ELR (cell line): ENCODE measurements at places on chromosomes 5 and 9.
A peak's percentile ranks its signal among the peaks of the same experiment; 100 is the strongest.

- DNase-seq: no peak
These were observed 15.7 kb downstream of the NFX1 start for GRCh38 chr9:33306037-33306436.

DNA sequence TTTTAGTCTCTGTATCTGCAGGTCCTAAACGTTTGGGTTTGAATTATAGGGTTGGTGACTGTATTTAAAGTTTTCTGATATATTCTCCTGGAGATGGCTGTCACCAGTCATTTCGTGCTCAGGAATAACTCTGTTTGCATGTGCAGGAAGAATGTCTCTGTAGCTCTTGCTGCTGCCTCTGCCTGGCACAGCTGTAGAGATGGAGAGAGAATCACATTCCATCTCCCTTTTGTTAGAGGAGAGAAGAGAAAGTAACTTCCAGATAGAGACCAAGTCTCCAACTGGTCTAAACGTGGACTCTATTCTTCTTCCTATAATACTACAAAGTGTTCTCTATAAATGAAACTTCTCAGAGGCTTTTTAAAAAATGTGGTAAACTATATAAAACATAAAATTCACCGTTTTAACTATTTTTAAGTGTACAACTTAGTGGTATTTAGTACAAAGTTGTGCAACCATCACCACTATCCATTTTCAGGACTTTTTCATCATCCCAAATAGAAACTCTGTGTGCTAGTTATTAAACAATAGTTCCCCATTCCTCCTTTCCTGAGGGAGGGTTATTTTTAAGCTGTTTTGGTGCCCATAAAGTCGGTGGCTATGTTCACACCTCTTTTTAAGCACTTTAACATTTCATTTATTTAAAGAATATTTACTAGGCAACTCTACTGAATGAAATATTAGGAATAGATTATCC, 20.7 kb upstream of the STARD4 start:
- DNase-seq: no peak

GRCh38 chr5:154756009-154756867, 1.1 kb downstream of the LARP1 start:
- peak; percentile 50 for DNase-seq

DNA sequence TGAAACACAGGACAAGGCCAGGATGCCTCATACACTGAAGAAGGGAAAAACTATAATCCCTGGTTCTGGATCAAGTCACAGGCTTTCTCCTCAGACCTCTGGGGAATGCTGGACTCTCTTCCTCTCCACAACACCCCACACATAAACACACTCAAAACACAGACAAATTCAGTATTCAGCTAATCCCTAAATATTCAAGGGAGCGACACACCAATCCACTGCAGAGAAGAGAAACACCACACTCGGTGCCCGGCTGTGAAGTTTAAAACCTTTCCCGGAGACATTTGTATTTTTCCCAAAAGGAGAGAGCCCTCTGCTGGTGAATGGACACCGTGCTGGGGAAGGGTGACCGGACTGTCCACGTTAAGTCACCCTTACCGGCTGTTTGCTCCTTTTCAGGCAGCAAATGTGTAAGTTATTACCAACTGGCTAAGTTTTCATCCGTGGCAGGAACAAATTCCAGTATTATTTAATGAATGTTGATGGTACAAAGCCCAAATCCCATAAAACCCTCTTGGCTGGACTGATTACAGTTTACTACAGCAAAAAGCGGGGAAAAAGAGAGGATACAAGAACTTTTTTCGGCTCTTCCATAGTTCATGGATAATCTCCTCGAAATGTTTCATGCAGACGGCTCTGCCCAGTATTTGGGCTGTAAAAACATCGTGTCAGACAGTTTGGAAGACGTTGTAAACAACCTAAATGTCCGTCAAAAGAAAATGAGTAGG, 130.9 kb upstream of the SLC30A5 start:
- peak; percentile 73 for DNase-seq

- peak; percentile 36 for DNase-seq
These were observed 154.2 kb upstream of the TSLP start for GRCh38 chr5:110917161-110917875.

GRCh38 chr9:89313842-89314241, 2.8 kb downstream of the CKS2 start:
- peak; percentile 60 for DNase-seq

DNA sequence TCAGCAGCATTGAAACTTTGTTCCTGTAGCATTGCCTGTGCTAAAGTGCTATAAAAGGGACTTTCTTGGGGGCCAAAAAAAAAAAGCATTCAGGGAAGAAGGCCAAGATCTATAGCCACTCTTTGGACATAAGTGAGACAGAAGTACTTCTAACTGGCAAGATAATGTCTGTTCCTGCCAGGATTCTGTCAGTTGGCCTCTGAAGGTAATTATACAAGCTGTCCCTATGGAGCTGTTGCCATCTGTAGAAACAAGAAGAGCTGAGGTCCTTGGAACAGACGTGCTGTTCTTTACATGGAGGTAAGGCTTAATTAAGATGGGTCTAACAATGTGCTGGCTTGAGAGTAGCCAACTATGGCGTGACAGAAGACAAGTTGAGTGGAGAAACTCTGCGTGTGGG, 9.7 kb downstream of the KIF20A start:
- DNase-seq: no peak

- no peak for DNase-seq
These were observed 54.4 kb upstream of the RUFY1 start for GRCh38 chr5:179495906-179496455.

GRCh38 chr5:138489683-138490061, 24.4 kb downstream of the EGR1 start:
- no peak for DNase-seq

DNA sequence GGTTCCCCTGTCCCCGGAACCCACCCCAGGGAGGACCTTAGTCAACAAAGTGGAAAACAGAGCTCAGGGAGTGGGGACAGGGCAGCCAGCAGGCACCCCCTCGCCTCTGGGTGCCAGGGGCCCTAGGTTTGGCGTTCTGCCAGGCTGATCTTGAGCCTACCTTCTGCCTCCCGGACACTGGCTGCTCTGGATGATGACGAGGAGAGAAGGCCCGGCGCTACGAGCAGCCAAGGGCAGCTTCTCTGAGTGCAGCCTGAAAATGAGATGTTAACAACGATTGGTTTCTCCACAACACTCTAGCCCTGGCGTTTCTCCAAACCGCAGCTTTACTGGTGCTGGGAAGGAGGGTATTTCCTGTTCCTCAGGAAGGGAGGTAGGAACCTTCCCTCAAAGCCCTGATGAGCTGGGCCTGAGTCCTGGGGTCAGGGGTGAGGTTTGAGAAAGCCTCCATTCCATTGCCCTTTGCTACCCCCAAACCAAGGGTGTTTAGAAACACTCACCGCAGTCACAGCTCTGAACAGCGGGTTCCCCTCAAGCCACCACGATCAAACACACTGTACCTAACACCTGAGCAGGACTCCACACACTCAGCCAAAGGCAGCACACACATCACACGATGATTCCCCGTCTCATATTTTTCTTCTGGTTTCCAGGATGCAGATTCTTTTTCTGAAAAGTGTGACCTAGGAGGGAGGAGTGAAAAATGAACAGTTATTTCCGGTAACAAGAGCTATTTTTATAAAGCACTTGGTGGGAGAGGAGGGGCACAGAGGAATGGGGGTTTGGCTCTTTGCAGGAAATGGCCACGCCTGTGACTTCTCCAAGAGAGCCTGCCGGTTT, at the start of gene STING1:
Gene STING1, minus strand, starts transcription at position 709 of the 840 bp plus-strand sequence. CDS start 1,054 bp downstream, outside the sequence.
- peak; percentile 99 for DNase-seq

GRCh38 chr9:124767821-124768220, 3.3 kb downstream of the NR6A1 start:
- no peak for DNase-seq

GRCh38 chr5:55062039-55062779, 38.2 kb downstream of the GZMK start:
- DNase-seq: no peak

- DNase-seq: peak; percentile 57
These were observed 101.8 kb downstream of the ESM1 start for GRCh38 chr5:54883374-54884194.

- DNase-seq: no peak
These were observed 5.8 kb downstream of the SPATA31E1 start for GRCh38 chr9:87888501-87888900.
